ENCODE measurements at places on chromosomes 11 and 22. TPM values are rescaled to one million over a fixed set of nuclear protein-coding genes. Genes with fewer than 3 reads are reported as not detected.
A peak's percentile ranks its signal among the peaks of the same experiment; 100 is the strongest.

Gene BCO2
- total RNA-seq, result 1.8 TPM

Gene MAPK12
- total RNA-seq, result 54.2 TPM

Gene KREMEN1
- 0.60 TPM for total RNA-seq

- no peak for DNase-seq
Measured at GRCh38 chr11:70491696-70492472, 93.6 kb downstream of the CTTN start.

- no peak for DNase-seq
Measured at GRCh38 chr22:27768027-27768653, 33.4 kb downstream of the MN1 start.

DNA sequence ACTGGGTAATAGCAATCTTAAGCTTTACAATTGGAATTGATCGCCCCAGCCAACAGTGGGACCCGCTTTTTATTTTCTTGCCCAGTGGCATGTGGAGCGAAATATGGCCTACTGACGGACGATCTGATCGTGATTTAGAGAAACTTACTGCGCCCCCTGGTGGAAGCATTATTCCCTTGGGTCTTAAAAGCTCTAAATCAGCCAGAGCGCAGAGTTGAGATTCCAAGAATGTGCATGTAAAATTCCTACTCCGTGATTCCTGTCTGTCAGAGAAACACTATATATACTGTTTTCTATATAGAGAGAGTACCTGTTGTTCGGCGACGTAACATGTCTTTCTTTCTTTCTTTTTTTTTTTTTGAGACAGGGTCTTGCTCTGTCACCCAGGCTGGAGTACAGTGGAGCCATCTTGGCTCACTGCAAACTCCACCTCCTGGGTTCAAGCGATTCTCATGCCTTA is 3.7 kb upstream of the DPF2 start:
- DNase-seq, result peak; percentile 78

- peak; percentile 44 for DNase-seq
Measured at GRCh38 chr11:121482231-121483129, 29.7 kb upstream of the SORL1-AS1 start.

DNA sequence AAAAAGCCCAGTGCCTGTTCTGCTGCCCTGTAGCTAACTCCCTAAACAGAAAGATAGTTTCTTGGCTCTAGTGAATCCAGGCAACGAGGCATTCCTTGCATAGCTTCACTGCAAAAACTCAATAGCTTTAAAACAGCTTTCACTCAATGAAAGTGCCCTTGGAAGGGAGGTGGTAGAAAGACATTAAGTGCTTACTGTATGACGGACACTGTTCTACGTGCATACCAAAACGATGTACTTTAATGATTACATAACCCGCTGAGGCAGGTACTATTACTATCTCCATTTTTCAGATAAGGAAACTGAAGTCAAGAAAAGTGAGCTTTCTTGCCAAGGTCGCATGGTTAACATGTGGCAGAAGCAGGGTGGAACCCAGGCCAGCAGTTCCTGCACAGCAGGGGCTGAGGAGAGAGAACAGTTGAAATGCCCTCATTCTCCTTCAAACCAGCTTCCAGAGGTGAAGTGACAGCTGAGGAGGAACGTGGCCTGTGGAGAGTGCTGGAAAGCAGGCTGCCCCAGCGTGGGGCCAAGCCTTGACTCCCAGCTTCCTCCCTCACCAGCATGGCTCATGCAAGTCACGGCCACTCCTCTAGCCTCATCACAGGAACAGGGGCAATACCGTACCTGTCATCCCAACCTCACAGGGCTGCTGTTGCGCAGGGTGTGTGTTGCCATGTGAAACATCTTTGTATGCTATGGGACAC is 227.5 kb upstream of the NARS2 start:
- DNase-seq, result no peak

GRCh38 chr11:37378958-37379357 is 780.9 kb upstream of the RAG2 start:
- DNase-seq, result no peak
